Fibroblast of skin of right biceps (primary cell): ENCODE measurements at places on chromosomes 13 and 19.

GRCh38 chr19:45975306-45976070, 1.8 kb upstream of the NOVA2 start:
- DNase-seq = no peak

GRCh38 chr13:30446126-30446500, 19.6 kb downstream of the HMGB1 start:
- no peak for DNase-seq

GRCh38 chr19:48190288-48190884, 19.9 kb downstream of the ZSWIM9 start:
- peak; percentile 55 for DNase-seq

- no peak for DNase-seq
Measured at GRCh38 chr13:40438999-40439797, 227.2 kb downstream of the FOXO1 start.

- DNase-seq = peak; percentile 56
Measured at GRCh38 chr13:98557937-98558792, 18.7 kb downstream of the STK24 start.

- peak; percentile 49 for DNase-seq
Measured at GRCh38 chr13:73259061-73260017, 200.5 kb downstream of the KLF5 start.

DNA sequence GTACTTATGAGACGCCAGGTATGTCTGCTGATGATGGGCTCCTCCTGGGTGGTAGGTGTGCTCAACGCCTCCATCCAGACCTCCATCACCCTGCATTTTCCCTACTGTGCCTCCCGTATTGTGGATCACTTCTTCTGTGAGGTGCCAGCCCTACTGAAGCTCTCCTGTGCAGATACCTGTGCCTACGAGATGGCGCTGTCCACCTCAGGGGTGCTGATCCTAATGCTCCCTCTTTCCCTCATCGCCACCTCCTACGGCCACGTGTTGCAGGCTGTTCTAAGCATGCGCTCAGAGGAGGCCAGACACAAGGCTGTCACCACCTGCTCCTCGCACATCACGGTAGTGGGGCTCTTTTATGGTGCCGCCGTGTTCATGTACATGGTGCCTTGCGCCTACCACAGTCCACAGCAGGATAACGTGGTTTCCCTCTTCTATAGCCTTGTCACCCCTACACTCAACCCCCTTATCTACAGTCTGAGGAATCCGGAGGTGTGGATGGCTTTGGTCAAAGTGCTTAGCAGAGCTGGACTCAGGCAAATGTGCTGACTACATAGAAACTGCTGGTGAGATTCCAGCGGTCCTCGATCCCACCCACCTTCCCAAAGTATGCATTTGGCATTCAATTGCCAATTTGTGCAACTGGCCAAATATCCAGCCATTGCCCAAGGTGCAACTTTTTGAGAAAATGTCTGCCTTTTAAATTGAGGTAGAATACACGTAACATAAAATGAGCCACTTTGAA, 10.2 kb downstream of the OR2Z1 start:
- no peak for DNase-seq

DNA sequence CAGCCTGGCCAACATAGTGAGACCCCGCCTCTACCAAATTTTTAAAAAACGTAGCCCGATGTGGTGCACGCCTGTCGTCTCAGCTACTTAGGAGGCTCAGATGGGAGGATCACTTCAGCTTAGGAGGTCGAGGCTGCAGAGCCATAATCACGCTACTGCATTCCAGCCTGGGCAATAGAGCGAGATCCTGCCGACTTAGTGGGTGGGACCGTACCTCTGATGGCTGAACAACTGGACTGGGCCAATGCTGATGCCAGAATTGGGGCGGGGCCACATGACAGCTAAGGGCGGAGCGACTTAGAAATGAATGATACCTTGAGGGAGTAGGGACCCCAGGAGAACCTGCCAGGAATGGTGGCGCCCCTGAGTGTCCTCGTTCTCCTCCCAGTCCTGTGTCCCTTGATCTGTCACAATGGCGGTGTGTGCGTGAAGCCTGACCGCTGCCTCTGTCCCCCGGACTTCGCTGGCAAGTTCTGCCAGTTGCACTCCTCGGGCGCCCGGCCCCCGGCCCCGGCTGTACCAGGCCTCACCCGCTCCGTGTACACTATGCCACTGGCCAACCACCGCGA, 3.6 kb downstream of the LTBP4 start:
- no peak for DNase-seq

DNA sequence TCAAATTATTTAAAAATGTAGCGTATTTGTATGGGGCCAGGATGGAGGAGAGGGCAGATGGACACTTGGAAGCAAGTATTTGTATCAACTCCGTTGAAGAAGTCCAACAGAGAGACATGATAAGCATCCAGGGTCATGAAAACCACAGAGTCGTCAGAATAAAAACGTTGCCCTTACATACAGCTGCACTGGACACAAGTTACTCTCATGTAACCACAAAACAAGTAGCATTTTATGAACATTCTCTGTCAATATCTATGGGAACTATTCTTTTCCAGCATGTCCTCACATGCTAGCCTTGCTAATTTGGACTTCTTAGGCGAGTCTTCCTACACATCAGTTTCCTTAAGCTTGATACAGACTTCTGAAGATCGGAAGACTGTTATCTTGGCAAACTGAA, 35.0 kb downstream of the EFNB2 start:
- DNase-seq = no peak

DNA sequence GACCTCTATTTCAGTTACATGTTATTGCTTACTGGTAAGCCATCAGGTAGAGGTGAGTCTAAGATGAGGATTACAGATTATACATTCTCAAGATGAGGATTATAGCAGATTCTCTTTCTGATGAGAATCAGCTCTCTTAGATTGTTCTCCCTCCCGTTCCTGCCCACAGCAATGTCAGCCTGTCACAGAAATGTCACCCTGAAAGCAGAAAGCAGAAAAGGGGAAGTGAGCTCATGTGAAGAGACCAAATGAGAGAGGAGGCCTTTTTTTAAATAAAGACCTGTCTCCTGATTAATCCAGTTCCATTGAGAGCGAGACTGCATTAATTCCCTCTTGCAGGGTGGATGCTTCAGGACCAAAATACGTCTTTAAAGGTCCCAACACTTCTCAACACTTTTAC, 445.6 kb downstream of the KCTD12 start:
- DNase-seq = no peak

- no peak for DNase-seq
Measured at GRCh38 chr13:92221916-92222315, 823.5 kb downstream of the GPC5 start.

- DNase-seq = no peak
Measured at GRCh38 chr13:113046128-113046882, 59.3 kb upstream of the F7 start.
